Activated B cell treated with CpG ODN at 0.5 μM for 24 hours (primary cell): ENCODE measurements at places on chromosomes 4 and X. TPM values are rescaled to one million over a fixed set of nuclear protein-coding genes. Genes with fewer than 3 reads are reported as not detected.

SHOX gene
- total RNA-seq = not detected in 2 replicates

DNA sequence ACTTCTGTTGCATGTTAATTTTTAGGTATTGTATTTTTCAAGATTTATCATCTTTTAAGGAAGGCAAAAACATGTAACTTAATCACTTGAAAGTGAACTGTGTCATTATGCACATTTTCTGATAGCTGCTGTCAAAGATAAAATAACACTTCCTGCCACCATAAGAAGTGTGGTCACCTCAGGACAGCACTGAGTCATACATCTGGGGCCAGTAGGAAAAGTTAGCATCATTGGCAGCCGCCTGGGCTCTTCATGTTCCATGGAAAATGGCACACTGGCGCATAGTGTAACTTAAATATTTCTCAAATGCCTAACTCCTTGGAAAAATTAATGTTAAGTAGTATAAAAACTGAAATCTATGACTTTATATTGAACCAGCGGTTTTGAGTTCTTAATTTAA lies 24.2 kb downstream of the CNKSR2 start:
- DNase-seq = no peak

CPEB2 gene
- total RNA-seq = 6.9 and 7.2 TPM in 2 replicates

GRCh38 chrX:125219852-125220251 lies 99.8 kb upstream of the TEX13C start:
- DNase-seq = no peak

DNA sequence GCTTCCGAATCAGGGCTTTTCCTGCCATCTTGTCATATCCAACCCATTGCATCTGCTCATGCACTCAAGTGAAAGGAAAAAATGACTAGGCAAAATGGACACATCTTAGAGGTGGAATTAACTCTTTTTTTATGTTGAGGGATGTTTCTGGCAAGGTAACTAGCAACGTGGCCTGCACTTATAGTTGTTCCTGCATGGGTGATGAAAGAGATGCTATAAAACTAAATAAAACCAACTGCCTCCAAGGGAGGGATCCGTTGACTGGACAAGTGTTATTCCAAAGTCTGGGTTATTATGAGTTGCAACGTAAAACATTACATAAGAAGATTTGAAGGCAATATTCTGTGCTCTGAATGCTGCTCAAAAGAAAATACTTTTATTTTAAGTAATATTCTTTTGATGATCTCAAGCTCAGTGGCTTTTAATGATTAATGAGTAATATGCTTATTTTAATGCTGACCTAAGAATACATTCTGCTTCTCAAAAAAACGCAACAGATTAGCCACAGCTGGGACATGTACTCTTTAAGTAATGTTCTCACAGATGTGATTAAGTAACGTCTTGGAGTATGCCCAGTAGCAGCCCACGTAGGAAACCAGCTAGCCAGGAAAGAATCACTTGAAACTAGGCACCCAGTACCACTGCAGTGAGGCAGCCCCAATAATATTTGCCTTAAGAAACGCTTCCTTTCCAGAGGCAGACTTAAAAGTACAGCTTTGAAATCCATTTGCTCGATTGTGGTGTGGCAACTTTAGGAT lies 27.4 kb downstream of the KLF3 start:
- DNase-seq = no peak

DNA sequence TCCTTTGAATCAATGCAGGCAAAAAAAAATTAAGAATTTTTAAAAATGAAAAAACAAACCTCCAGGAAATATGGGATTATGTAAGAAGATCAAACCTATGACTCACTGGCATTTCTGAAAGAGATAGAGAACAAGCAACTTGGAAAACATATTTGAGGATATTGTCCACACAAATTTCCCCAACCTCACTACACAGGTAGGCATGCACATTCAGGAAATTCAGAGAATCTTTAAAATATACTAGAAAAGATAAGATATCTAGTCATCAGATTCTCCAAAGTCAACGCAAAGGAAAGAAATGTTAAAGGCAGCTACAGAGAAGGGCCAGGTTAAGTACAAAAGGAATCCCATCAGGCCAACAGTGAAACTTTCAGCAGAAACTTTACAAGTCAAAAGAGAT lies 85.6 kb downstream of the ANTXR2 start:
- DNase-seq = no peak

IL9R gene
- 2.3 and 3.6 TPM in 2 replicates for total RNA-seq

DNA sequence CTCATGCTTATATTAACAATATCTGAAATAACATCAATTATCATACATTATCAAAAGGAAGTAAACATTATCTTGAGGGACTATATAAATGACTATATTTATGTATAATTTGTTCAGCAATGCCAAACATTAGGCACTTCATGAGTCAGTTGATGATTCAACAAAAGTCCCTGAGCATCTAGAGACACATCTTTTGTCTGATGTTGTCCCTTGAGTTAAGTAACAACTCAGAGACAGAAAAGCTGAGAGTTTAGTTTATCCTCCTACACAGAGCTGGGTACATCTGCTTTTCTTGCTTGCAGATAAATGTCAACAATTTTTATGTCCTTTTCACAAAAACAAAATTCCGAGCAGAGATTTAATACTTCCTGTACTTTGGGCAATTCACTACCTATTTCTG lies 311.1 kb downstream of the INPP4B start:
- no peak for DNase-seq

GRCh38 chr4:46890056-46890455 lies 19.0 kb downstream of the COX7B2 start:
- no peak for DNase-seq

- DNase-seq = no peak
Measured at GRCh38 chrX:139724626-139725025, 16.7 kb upstream of the MCF2 start.

- no peak for DNase-seq
Measured at GRCh38 chr4:5050520-5051277, 581 bp upstream of the STK32B start.

DKK2 gene
- not detected in 2 replicates for total RNA-seq

GRCh38 chr4:52903273-52903672 lies 41.2 kb downstream of the RASL11B start:
- DNase-seq = no peak

DNA sequence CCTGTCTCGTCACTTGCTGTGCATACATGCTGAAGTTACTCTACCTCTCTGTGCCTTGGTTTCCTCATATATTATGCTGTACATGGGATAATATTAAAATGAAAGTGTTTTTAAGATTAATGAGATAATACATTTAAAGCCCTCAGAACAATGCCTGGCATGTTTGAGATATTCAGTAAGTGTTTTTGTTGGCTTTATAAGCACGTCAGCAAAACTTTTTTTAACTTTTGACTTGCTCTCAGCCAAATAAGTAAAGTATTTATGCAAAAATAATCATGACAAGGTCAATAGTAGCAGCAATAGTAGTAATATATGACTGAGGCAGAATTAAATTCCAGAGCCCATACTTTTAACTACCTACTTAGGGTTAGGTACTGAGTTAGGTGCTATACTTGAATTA lies 29.2 kb downstream of the LIMCH1 start:
- DNase-seq = no peak

- DNase-seq = no peak
Measured at GRCh38 chr4:36445480-36445879, 164.1 kb downstream of the DTHD1 start.

NHSL2 gene
- total RNA-seq = 0.29 TPM in 2 replicates

GRCh38 chr4:16991450-16991849 lies 93.0 kb upstream of the LDB2 start:
- no peak for DNase-seq

TMSB15A gene
- total RNA-seq = not detected in 2 replicates

GRCh38 chr4:1207157-1207470 lies 34.7 kb upstream of the SPON2 start:
- peak; percentile 13 for DNase-seq

DNA sequence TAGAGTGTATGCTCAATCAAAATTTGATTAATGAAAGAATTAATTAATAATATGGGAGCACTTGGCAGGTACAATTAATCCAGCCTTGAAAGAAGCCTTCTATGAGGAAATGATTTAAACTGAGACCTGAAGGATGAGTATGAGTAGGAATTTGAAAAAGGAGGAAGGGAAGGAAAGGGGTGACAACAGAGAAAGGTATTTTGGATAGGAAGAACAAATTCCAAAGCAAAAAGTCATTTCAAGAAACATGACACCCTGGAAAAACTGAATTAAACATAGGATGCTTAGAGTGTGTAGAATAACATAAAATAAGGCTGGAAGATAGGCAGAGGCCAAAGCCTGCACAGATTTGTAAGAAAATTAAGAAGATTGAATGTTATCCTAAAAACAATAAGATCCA lies 29.6 kb downstream of the PHOX2B start:
- DNase-seq = no peak

GRCh38 chrX:109863811-109864210 lies 130.8 kb upstream of the ACSL4 start:
- no peak for DNase-seq

DMRTC1 gene
- 0.27 and 0.71 TPM in 2 replicates for total RNA-seq

DNA sequence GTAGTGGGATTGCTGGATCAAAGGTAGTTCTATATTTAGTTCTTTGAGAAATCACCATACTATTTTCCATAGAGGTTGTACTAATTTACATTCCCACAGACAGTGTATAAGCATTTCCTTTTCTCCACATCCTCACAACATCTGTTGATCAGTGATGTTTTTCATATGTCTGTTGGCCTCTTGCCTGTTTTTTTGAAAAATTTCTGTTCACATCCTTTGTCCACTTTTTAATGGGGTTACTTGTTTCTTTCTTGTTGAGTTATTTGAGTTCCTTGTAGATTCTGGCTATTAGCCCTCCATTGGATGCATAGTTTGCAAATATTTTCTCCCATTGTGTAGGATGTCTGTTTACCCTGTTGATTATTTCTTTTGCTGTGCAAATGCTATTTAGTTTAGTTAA lies 72.6 kb downstream of the STOX2 start:
- DNase-seq = no peak

- no peak for DNase-seq
Measured at GRCh38 chrX:120251471-120252011, 929 bp downstream of the ZBTB33 start.

WNK3 gene
- total RNA-seq = 0.40 and 0.46 TPM in 2 replicates

GRCh38 chr4:45846016-45846415 lies 277.8 kb downstream of the GABRG1 start:
- DNase-seq = no peak

DNA sequence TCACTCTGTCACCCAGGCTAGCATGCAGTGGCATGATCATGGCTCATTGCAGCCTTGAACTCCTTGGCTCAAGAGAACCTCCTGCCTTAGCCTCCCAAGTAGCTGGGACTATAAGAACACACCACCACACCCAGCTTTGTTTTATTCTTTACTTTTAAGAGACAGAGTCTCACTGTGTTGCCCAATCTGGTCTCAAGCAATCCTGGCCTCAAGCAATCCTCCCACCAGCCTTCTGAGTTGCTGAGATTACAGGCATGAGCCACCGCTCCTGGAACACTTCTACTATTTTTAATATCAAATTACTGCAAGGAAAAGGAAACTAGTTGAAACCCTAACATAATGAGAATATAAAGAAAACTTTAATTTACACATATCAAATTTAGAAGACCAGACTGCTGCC lies 85.4 kb downstream of the FAM13A start:
- DNase-seq = no peak

FOXP3 gene
- 0.12 and 0.29 TPM in 2 replicates for total RNA-seq

- DNase-seq = no peak
Measured at GRCh38 chr4:144894573-144894972, 203.4 kb downstream of the ANAPC10 start.

DNA sequence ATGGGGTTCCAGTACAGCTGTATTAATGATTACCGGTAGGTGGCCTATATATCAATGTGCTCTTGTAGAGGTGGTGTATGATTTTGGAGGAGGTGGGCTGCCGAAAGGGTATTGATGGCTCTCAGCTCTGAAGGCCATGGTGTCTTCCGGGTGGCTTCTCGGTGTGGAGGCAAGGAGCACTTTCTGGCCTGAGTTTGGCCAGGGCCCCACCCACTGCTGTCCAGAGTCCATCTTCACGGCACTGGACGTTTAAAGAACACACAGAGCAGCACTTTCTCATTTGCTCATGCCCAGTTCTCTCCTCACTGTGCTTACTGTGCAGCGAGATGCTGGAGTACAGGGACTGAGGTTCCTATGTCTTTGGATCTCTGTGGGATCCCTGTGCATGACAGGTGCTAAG lies 16.1 kb downstream of the BST1 start:
- no peak for DNase-seq

MAOA gene
- total RNA-seq = 0.18 TPM in 1 of 2 replicates, not detected in the other

- DNase-seq = no peak
Measured at GRCh38 chr4:180057299-180057721, 2185.9 kb upstream of the TENM3 start.

- no peak for DNase-seq
Measured at GRCh38 chrX:55109306-55109705, 20.5 kb downstream of the PAGE2 start.

- DNase-seq = no peak
Measured at GRCh38 chrX:10016519-10017132, 49.5 kb downstream of the CLDN34 start.

GRCh38 chr4:32290102-32290501 lies 1569.9 kb downstream of the PCDH7 start:
- no peak for DNase-seq

GRCh38 chr4:123110685-123111084 lies 188.3 kb upstream of the NUDT6 start:
- no peak for DNase-seq

DNA sequence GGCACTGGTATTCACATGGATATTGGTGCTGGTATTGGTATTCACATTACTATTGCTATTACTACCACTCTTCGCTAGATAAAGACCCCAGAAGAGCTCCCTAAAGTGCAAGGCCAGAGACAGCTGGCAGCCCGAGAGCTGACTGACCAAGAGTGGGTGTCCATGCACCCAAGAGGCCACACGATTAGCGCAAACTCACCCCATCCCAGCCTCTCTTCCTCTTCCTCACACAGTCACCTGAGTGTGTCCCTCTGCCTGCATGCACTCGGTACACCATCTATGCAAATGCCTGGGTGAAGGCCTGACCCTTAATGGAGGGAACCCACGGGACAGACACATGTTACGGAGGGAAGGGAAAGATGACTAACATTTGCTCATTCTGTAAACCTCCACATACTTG lies 86.7 kb downstream of the HAUS3 start:
- DNase-seq = no peak

DNA sequence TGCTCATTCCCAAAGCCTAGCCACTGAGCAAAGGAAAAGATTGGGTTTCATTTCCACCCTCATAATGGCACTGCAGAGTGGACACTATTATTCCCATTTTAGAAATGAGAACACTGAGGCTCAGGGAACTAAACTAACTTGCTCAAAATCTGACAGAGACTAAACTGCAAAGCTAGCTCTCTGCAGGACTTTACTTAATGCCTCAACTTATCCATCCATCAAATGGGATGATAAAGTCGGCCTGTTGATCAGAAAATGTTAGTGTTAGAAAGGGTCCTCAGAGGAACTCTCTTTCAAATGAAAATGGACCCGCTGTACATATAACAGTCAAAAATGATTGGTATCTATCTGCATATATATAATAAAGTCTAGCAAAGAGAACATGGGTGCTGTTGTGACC lies 186.8 kb downstream of the QDPR start:
- no peak for DNase-seq

DNA sequence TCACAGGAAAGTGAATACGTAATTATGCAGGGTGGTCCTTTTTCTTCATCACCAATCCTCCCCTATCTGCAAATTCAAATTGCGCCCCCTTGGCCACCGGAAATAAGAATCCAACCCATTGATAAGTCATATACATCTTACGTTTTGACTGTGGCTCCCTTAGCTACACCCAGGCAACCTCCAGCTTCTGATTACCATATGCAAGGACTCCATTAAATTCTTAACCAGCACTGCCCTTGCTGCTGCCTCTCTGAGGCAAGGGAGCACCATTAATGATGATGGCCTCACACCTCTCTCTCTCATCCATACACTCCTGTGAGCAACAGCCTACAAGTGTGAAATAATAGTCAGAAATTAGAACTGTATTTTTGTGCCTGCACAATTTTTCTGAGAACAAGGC lies 106.0 kb upstream of the NOCT start:
- DNase-seq = no peak

- no peak for DNase-seq
Measured at GRCh38 chr4:1329408-1330371, 17.3 kb upstream of the UVSSA start.
